Omental fat pad (tissue), 4 donors: ENCODE measurements at places on chromosomes 7 and 10. TPM values are rescaled to one million over a fixed set of nuclear protein-coding genes. Genes with fewer than 3 reads are reported as not detected.

Gene SPDYE6
- not detected for total RNA-seq

Gene CYP2C19
- total RNA-seq = 0.50 TPM

Gene GRM8
- not detected for total RNA-seq

Gene ZNF467
- 15.8 TPM for total RNA-seq

DNA sequence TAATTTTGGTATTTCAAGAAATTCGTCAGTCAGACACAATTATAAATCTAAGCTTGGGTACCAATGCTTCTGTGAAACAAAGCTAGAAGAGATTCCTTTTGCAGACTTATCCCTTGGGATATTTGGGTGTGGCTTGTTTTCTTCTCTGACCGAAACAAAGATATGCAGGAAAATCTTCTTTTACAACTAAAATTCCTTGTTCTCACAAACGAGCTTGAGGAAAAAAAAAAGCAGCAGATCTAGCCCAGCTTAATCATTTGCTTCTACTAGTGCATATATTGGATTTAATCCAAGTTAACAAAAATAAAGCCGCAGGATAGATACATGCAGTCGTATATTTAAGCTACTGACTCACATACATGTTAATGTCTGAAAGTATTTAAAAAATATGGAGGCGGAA, 104.2 kb downstream of the PRTFDC1 start:
- no peak for DNase-seq

DNA sequence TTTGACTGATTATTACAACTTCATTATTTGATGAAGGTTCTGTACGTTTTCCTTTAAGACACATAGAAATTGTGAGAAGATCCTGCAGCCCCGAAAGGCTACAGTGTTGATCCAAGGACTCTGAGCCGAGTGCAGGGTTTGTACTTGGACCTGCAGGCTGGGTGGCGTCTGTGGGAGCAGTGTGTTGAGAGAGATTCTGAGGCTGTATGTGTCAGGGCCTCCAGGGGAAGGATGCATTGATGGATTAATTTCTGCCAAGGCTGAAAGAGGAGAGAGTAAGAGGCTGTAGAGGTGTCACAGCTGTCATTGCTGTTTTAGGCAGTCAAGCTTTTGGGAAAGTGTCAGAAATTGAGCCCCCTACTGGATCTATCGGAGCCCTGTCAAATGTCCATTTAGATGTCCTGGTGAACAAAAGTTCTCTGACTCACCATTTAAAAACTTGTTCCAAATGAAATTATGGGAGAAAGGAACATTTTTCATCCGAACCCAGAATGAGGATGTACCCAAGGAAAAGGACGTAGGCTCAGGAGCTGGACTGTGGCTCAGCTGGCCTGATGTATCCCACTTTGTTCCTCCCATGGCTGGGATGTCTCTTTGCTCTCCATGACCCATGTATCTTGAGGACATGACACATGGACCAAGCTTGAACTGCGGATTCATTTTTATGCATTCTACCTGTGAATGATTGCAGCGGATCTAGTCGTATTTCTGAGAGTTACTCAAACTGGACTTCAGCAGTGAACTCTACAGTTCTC, 102.2 kb downstream of the TCF7L2 start:
- DNase-seq = no peak

GRCh38 chr7:30858576-30858975, 53.1 kb upstream of the AQP1 start:
- no peak for DNase-seq

DNA sequence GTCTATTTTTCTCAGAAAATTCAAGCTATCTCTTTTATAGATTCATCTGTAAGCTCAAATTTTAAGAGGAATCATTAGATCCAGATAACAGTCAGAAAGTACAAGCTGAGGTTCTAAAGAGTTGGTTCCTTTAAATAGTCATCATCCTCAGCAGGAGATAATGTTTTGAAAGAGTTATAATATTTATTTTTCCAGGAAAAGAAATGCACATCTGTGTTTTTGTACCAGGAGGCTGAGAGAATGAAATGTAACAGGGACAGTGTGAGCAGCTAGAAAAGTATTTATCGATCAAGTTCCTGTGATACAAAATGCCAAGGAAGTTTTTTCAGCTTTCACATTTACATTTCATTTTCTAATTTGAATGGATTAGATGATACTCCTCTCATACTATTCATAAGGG, 120.2 kb upstream of the LRRTM3 start:
- DNase-seq = no peak

DNA sequence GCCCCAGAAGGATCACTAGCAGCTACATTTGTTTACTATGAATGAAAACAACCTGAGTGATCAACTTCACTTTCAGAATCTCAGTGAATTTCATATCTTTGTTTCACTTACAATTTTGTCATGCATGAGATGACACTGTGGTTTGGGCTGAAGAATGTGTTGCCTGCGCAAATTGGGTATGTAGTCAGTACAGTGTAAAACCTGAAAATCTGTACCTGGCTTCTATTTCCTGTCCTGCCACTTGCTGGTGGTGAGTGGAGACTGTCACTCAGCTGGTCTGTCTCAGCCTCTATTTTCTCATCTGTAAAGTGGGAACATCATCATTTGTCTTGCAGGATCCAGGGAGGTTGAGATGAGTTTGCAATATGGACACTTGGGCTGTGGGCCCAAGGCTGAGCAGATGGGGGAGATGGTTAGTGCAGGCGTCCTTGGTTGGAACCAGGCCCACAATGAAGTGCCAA, 118.0 kb downstream of the WDFY4 start:
- no peak for DNase-seq

DNA sequence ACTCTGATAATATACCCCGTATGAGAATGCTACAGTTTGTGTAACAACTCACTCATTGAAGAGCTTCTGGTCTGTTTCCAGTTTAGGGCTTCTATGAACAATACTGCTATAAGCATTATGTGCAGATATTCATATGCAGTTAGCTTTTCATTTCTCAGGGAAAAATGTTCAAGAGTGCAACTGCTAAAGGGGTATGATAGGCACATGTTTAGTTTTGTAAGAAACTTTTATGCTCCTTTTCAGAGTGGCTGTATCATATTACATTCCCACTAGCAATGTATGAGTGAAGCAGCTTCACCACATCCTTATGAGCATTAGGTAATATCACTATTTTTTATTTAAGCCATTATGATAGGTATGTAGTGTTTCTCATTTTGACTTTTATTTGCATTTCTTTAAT, 182.6 kb upstream of the CXCL12 start:
- no peak for DNase-seq

GRCh38 chr7:7496311-7496710, 39.4 kb downstream of the COL28A1 start:
- no peak for DNase-seq

DNA sequence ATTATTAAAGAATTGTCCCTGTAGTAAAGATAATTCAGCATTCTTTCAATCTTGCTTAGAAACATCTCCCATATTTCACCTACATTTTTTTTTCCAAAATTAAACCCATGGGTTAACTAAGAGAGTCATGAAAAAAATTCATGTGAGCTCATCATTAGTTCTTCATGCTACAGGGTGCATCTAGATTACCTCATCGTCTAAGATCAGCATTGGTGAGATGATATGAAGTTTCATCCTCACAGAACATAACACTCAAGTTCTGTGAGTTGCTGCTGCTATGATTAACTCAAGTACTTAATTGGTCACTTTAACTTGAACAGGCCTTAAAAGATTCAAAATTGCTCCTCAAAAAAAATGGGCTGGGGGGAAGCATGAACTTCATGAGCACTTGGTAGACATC, 50.0 kb downstream of the RAB11FIP2 start:
- no peak for DNase-seq

- no peak for DNase-seq
These were observed 123.1 kb upstream of the IMMP2L start for GRCh38 chr7:111685349-111685748.

DNA sequence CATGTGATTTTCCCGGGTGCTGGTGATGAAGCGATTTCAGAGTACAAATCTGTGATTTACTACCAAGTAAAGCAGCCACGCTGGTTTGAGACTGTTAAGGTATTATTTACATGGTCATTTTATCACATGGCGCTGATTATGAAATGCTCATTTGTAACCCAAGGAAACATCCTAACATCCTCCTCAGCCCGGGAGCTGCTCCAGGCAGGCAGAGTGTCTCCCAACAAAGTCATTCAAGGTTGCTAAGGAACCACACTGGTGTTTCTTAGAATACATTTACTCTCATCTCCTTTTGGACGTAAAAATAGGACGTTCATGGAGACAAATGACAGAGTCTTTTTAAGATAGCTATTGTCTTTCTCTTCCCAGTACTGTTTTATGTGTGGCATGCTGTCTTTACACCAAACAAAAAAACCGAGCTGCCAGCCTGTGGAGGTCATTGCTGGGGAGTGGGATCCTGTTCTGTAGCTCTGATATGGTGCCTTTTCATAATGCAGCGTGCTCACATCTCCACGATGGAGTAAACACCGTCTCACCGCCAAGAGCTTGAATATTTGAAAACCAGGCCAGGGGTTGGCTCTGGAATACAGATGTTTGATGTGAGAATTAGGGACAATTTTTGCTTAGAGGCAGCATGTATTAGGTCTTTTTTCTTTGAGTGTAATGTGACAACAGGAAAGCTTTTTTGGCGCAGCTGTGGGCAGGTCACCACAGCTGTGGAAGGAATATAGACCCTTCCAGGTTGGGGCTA, 119.6 kb downstream of the DOCK1 start:
- DNase-seq = no peak
